ENCODE measurements at places on chromosomes 2 and 18. TPM values are rescaled to one million over a fixed set of nuclear protein-coding genes. Genes with fewer than 3 reads are reported as not detected.

The ANAPC1 gene
- total RNA-seq, result 69.0 TPM

The CDKL4 gene
- 0.75 TPM for total RNA-seq

GRCh38 chr2:36704475-36705150 is 8.1 kb downstream of the VIT start:
- no peak overlapping the region for H3K4me3 ChIP-seq
- H3K4me1 ChIP-seq, result no peaks in the 10 kb centered on the region
- H3K36me3 ChIP-seq, result no peaks in the 10 kb centered on the region
- H3K27me3 ChIP-seq, result no peaks in the 10 kb centered on the region

DNA sequence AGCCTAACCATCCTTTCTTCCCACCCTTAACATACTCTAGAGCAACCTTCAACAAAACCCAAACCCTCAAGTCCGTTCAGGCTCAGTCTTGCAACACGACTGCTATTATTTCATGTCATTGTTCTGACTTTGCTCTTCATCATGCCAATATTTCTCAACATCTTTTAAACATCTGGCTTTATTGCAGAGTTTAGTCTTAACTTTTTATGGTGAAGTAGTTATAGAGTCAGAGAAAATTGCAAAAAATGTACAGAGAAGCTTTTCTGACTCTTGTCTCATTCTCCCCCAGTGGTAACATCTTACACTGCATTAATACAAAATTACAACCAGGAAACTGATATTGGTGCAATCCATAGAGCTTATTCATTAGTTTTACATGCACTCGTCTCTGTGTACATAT is 3.9 kb downstream of the MARCO start:
- H3K4me3 ChIP-seq, result no peak overlapping the region
- H3K27ac ChIP-seq, result no peak overlapping the region
- H3K36me3 ChIP-seq, result no peaks in the 10 kb centered on the region

DNA sequence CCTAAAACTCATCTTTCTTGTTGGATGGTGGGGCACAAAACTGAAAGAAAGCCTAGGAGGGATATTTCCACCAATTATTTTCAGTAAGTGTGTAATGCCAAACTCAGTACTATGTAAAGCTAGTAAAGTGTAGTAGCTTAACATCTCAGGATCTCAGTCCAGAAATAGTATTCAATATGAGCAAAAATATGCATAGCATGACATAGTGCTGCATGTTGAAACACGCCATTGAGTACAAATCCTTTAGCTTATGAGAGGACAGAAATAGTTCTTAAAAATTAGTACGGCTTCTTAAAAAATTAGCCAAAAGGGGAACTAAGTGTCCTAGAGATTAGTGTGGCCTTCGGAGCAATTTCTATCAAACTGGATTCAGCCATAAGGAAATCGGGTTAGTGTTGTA is 21.7 kb upstream of the ATL2 start:
- no peak overlapping the region for H3K27ac ChIP-seq
- H3K36me3 ChIP-seq, result peaks cover 3% of the 10 kb centered on the region
- peaks cover 2% of the 10 kb centered on the region for H3K27me3 ChIP-seq
- peaks cover 6% of the 10 kb centered on the region for H3K4me1 ChIP-seq
- no peak overlapping the region for H3K4me3 ChIP-seq

All from neural crest cell (in vitro differentiated cells).